ENCODE measurements at places on chromosomes 6 and 20.

DNA sequence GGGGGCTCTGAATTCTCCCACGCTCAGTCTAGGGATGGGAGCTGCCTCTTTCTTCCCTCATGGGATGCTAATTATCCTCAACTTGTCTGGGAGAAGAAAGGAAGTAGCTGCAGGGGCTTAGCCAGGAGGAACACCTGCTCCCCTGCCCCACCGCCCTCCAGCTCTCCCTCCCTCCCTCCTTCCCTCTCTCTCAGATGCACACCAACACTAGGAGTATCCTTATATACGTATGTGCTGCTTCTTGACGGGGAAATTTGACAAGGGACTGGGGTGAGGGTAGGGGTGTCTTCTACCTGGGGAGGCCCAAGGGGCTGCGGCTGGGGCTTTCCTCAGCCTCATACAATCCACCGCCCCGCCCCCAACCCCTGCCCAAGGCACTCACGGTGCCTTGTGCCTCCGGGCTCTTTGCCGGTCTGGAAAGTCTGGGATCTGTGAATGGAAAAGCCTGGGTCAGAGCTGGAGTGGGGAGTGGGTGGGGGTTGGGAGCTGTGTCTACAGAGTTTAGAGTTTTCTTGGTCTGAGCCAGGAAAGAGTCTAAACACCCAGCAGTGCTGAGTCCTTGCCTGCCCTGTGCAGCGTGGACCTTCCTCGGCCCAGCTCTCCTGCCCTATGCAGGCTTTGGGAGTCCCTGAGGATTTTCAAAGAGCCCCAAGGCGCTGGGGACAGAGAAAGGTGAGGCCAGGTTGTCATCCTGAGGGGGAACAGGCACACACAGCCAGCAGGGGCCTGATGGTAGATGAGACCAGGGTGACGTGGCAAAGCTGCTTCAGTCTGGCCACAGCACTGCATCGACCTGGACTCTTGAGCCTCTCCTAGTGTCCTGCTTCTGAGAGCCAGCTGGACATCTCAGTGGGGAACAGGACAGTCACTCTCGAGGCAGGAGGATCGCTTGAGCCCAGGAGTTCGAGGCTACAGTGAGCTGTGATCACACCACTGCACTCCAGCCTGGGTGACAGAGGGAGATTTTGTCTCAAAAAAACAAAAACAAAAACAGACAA is 29.3 kb upstream of the EMILIN3 start:
- no peak for DNase-seq

- DNase-seq, result no peak
Measured at GRCh38 chr6:153207617-153208016, 76.5 kb upstream of the RGS17 start.

GRCh38 chr20:57902473-57902872 is 192.7 kb upstream of the PMEPA1 start:
- DNase-seq, result no peak

GRCh38 chr6:141439513-141439912 is 693.2 kb upstream of the GJE1 start:
- DNase-seq, result no peak

DNA sequence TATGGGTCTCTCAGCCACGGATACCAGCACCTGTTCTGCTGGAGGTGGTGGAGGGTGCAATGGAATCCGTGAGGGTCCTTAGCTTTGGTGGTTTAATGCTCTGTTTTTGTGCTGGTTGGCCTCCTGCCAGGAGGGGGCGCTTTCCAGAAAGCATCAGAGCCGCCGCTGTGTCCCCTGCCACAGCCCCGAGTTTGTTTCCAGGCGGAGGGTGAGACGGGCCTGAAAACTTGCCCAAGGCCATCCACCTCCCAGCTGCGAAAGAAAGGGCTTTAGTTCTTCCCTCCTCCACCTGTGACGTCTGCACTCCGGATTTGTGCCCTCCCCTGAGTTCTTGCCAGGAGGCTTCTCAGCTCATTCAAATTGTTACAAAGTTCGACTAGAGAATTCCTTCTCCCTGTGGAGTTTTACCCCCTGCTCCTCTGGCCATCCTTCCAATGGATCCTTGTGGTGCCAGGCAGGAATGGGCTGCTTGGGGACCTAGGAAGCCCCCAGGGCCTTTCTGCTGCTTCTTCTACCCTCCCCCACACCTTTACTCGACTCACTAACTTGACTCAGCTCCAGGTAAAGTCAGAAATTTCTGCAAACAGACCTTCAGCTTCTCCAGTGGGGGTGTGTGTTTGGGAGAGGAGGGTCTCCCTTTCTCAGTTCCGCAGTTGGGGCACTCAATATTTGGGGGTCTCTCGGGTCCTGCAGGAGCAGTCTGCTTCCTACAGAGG is 873.7 kb downstream of the KIF16B start:
- no peak for DNase-seq

- DNase-seq, result no peak
Measured at GRCh38 chr6:154367336-154367735, 10.7 kb upstream of the IPCEF1 start.

GRCh38 chr6:35372633-35373032 is 30.3 kb downstream of the PPARD start:
- no peak for DNase-seq

- no peak for DNase-seq
Measured at GRCh38 chr6:2885967-2886735, 17.0 kb downstream of the SERPINB9 start.

GRCh38 chr6:106156863-106157262 is 70.7 kb downstream of the PRDM1 start:
- no peak for DNase-seq

GRCh38 chr20:13125486-13125885 is 95.6 kb upstream of the ISM1 start:
- DNase-seq, result no peak

- DNase-seq, result no peak
Measured at GRCh38 chr6:164897523-164898235, 411.7 kb downstream of the C6orf118 start.

DNA sequence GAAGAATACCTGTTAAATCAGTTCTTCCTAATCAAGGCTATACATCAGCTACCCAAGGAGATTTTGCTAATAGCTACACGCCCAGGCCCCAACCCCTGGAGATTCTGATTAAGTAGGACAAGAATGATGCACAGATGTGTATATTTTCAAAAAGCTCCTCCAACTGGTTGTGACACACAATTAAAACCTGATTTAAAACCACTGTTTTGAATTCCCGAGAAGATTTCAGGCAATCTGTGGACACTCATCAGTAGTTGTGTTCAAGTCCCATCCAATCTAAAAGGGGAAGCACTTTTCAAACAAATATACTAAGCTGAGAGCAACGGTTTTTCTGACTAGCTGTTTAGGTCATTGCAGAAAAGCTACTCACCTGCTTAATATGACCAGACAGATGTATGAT is 118.9 kb upstream of the NHSL1 start:
- no peak for DNase-seq

- DNase-seq, result no peak
Measured at GRCh38 chr6:15357782-15358181, 111.9 kb downstream of the JARID2 start.
